Mesothelial cell of epicardium (in vitro differentiated cells): ENCODE measurements at places on chromosomes 13 and 19.
A peak's percentile ranks its signal among the peaks of the same experiment; 100 is the strongest.

- DNase-seq: no peak
Observed at GRCh38 chr13:38395497-38395788, 45.8 kb downstream of the UFM1 start.

DNA sequence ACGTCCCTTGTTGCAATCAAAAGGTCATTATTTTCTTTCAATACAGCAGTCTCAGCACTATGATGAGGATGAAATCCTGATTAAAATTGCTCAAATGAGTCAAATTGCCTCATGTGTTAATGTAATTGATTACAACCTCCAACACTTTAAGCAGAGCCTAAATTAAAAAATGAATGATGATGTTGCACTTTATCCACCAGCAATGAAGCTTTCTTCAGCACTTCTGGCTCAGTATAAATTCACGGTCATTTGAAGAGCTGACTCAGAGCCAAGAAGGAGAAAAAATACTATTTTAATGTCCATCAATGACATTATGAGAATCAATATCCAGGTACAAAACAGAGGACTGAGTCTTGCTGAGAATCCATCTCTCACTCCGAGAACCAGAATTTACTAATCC is 792.6 kb upstream of the ATXN8OS start:
- DNase-seq: no peak

DNA sequence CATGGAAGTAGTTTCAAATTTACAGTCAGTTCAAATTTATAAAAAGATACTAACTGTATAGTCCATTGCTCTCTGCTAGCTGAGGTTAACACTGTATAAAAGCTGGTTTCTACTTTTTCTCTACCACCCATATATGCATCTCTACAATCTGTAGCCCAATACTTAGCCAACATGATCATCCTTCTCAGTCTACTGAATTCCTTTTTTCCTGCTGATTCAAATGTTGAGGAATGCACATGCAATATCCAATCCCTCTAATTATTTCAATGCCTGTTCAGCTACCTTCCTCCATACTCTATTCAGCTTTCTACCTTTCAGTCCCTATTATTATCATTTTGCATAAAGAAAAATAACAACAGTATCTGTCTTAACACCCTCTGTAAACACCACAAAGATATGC is 15.6 kb downstream of the KPNA3 start:
- DNase-seq: no peak

GRCh38 chr13:48727241-48728011 is 73.7 kb downstream of the CYSLTR2 start:
- no peak for DNase-seq

- DNase-seq: peak; percentile 88
Observed at GRCh38 chr19:33683881-33684537, 62.3 kb downstream of the CHST8 start.

DNA sequence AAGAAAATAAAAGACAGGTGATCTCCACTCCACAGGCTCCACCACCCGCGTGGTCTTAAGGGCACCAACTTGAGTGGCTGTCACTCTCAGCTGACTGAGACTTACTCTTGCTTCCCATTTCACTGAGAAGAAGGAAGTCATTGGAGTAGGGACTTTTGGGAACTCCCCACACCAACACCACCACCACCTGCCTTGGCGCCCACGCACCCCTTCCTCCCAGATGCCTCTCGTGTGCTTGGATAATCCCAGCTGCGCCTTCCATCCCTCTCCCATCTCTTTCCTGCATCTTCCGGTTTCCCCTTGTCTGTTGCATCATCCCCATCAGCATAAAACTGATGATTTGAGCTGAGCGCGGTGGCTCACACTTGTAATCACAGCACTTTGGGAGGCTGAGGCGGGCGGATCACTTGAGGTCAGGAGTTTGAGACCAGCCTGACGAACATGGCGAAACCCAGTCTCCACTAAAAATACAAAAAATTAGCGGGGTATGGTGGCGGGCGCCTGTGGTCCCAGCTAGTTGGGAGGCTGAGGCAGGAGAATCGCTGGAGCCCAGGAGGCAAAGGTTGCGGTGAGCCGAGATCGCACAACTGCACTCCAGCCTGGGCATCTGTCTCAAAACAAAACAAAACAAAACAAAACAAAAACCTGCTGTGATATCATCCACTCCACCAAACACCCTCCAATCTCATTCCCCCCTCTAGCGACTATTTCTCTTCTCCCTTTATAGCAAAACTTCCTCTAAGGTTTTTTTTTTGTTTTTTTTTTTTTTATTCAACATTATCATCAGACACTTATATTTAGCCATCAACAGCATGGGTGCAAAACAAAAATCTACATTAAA is 25.5 kb downstream of the AP2S1 start:
- DNase-seq: no peak

GRCh38 chr13:82717249-82717648 is 1165.0 kb downstream of the SLITRK1 start:
- DNase-seq: no peak

- DNase-seq: no peak
Observed at GRCh38 chr13:43766725-43767124, 20.0 kb downstream of the ENOX1 start.

GRCh38 chr19:33242131-33242530 is 16.5 kb upstream of the SLC7A10 start:
- no peak for DNase-seq

GRCh38 chr19:46863818-46864629 is 3.2 kb downstream of the ARHGAP35 start:
- DNase-seq: no peak

- DNase-seq: no peak
Observed at GRCh38 chr19:3368848-3369336, 2.5 kb downstream of the NFIC start.

- no peak for DNase-seq
Observed at GRCh38 chr13:93865235-93865634, 614.2 kb downstream of the DCT start.

- no peak for DNase-seq
Observed at GRCh38 chr13:23021906-23022305, 158.9 kb upstream of the SGCG start.

- DNase-seq: no peak
Observed at GRCh38 chr13:22938576-22938975, 242.2 kb upstream of the SGCG start.

- no peak for DNase-seq
Observed at GRCh38 chr19:2363419-2363818, 3.4 kb downstream of the TMPRSS9 start.

DNA sequence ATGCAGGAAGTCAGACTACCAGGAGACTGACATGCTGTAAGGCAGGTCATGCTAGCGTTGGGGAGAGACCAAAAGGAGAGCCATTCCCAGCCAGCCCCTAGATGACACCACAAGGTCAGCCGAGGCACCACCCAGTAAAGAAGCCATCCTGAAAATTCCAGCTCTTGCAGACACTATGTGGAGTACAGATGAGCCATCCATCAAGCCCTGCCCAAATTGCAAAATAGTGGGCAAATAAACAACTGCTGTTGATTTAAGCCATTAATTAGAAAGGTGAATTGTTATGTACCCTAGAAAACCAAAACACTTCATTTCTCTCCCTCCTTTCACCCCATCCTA is 82.1 kb downstream of the TBC1D4 start:
- no peak for DNase-seq

DNA sequence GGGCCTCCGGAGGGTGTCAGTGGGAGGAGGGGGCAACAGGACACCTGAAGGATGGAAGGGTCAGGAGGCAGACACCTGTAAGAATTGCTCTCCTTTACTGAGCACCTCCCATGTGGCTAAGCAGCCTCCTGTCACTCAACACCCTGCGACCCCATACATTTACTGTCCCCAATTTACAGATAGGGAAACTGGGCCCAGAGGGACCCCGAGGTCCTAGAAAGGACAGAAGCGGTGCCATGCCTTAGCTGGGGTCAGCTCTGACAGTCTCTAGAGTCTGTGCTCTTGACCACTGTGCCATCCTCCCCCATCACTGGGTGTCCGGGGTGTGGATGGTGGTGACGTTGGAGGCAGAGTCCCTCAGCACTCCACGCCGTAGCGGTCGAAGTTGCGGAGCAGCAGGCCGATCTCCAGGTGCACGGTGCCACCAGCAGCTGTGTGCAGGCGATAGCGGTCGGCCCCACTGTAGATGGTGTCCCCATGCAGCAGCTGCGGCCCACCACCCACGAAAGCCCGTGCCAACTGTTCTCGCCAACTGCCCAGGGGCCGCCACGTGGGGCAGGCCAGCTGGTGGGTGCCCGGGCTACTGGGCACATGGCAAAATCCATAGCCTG is 726 bp upstream of the TGFB1 start:
- DNase-seq: no peak

- no peak for DNase-seq
Observed at GRCh38 chr19:13825489-13826441, 30.5 kb downstream of the ZSWIM4 start.

DNA sequence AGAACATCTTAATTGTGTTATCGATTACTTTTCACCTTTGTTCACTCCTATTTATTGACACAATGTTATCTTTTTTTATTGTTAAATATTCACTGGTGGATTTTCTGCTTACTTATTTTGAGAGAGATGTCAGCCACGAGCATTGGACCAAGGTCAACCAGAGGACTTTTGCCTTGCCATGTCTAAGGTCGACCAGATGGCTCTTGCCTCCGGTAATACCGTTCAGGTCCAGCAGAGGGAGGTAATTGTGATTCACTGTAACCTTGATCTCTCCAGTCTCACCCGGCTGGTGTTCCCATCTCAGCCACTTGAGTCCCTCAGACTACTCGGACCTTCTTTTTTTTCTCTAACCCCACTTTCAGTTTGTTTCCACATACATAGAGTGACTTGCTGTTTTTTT is 1438.1 kb downstream of the UQCRFS1 start:
- DNase-seq: no peak

GRCh38 chr13:25951831-25952230 is 100.0 kb downstream of the SHISA2 start:
- no peak for DNase-seq

- peak; percentile 70 for DNase-seq
Observed at GRCh38 chr19:10718205-10719196, 622 bp downstream of the DNM2 start.

DNA sequence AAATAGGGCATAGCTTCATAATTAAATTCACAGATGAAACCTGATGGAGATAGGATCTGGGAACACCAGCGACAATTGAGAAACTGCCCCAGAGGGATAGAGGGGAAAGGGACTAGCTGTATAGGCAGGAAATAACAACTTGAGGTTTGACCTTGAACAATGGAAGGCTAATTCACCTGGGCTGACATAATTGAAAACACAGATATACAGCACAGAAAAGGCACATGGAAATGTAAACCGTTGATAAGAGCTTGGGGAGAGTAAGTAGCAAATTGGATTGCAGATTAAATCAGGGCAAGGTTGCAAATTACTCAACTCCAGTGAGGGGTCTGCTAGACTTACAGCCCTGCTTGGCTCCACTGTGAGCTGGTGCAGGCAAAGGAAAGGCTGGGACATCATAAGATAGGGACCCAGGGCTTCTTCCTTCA is 246.7 kb downstream of the DLEU7 start:
- no peak for DNase-seq
